ENCODE measurements at places on chromosomes 1 and 21.
A peak's percentile ranks its signal among the peaks of the same experiment; 100 is the strongest.

DNA sequence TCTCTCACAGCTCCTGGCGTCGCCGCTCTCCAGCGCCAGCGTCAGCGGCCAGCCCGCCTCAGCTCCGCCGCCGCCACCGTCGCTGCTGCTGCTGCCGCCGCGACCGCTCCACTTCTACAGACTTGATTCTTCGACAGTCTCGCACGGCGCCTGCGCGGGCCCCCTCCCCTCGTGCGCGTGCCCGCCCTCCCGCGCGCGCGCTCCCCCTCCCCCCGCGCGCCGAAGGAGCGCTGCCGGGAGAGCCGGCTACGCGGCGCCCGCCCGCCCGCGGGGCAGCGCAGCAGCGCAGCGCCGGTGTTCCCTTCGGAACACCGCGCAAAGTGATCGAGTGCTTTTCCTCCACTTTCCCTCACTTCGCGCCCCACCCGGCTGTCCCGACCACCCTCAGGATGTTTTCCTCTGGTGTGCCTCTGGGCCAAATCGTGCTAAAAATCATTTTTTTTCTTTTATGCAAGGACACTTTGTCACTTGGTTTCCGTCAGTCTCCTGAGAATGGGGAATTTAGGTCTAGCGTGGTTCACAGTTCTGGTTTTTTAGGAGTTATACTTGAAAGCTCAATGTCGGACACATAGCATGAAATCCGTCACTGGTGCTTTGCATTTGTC, at the start of gene IRF2BP2:
Gene IRF2BP2, minus strand, starts transcription at position 118 of the 605 bp plus-strand sequence. CDS start 684 bp downstream, outside the sequence.
- DNase-seq, result peak; percentile 85

GRCh38 chr1:230284891-230285290, 141.2 kb downstream of the PGBD5 start:
- no peak for DNase-seq

GRCh38 chr1:248404024-248404423, 1.2 kb downstream of the OR2T1 start:
- DNase-seq, result no peak

- no peak for DNase-seq
Observed at GRCh38 chr1:179296356-179297104, 2.9 kb downstream of the SOAT1 start.

- DNase-seq, result no peak
Observed at GRCh38 chr1:51686450-51686849, 69.6 kb downstream of the OSBPL9 start.

- DNase-seq, result peak; percentile 75
Observed at GRCh38 chr1:207070811-207071210, 17.7 kb downstream of the PFKFB2 start.

DNA sequence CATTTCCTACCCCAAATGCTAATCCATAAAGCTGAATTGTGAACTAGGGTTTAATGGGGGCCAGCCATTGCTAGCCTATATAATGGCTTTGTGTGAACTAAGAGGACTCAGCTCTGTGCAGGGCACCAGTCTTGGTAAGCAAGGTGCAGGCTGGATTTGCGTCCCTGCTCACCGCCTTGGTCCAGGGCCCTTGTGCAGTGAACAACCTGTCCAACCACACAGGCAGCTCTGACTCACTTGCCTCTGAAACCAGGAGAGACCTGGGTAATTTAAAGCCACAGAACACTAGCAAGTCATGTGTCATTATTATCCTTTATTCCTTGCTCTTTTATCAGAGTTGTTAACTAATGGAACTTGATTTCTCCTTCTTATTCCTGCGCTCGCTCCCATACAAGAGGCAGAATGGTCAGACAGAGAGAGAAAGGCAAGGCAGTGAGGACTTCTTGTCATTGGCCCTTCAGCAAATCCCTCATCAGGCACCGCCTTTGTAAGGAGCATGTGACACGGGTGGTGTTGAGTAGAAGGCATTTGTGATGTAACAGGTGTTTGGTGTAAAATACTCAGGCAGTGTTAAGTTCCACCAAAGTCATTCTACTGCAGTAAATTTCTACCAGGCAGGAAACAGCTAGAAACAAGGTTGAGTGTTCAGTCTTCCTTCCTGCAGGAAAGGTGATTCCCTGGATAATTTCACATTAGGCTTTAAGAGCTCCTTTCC, 67.3 kb upstream of the OLIG2 start:
- no peak for DNase-seq

- DNase-seq, result no peak
Observed at GRCh38 chr1:79575424-79575823, 568.9 kb upstream of the ADGRL4 start.
